HuH-7 (cell line): ENCODE measurements at places on chromosomes 4 and X.

DNA sequence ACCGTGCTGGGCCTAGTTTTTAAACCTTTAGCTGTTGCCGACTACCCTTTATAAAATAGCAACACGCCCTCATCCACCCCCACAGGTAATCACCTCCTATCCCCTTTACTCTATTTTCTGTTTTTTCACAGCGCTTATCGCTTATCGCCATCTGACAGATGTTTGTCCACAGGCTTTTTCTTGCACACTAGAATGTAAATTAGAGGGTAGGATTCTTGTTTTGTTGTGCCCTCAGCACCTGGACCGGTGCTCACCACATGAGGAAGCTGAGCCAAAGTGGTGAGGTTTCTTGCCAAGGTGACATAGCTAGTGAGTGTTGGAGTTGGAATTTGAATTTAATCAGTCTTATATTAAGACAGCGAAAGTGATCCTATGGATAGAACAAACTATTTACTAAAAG lies 2.9 kb upstream of the RBBP7 start:
- DNase-seq = no peak

- no peak for DNase-seq
Measured at GRCh38 chr4:106314960-106315359, 1.0 kb downstream of the TBCK start.

- no peak for DNase-seq
Measured at GRCh38 chrX:13128104-13128503, 83.7 kb upstream of the FAM9C start.

GRCh38 chr4:37889849-37890800 lies 759 bp upstream of the TBC1D1 start:
- DNase-seq = no peak

DNA sequence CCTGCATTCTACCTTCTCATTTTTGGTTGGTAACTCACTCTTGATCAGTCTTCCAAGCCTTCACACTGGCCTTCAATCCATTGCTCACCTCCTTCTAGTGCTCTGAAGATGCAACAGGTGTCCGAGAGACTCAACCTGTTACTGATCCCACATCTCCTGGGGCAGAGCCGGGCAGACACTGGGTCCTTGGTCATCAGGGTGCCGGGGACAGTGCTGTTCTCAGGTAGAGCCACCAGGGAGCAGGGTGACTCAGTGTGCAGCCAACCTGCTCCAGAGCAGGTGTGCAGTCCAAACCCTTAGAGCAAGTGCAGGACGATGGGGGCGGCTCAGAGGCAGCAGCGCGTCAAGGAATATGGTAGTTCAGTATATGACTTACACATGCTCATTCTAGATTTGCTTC lies 188.4 kb downstream of the DHX15 start:
- peak; percentile 34 for DNase-seq

GRCh38 chrX:111823703-111824102 lies 52.3 kb upstream of the TRPC5OS start:
- DNase-seq = no peak

GRCh38 chr4:185837415-185838103 lies 25.6 kb upstream of the SORBS2 start:
- no peak for DNase-seq

- no peak for DNase-seq
Measured at GRCh38 chr4:41741354-41741753, 7.2 kb downstream of the PHOX2B start.

GRCh38 chr4:23567338-23567737 lies 322.5 kb downstream of the PPARGC1A start:
- DNase-seq = no peak

- no peak for DNase-seq
Measured at GRCh38 chr4:97656044-97656720, 487.1 kb downstream of the STPG2 start.

DNA sequence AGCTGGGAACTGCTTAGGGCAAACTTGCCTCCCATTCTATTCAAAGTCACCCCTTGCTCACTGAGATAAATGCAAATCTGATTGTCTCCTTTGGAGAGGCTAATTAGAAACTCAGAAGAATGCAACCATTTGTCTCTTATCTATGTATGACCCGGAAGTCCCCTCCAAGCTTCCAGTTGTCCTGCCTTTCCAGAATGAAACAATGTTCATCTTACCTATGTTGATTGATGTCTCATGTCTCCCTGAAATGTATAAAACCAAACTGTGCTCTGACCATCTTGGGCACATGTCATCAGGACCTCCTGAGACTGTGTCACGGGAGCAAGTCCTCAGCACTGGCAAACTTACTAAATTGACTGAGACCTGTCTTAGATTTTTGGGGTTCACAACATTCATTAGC lies 37.1 kb upstream of the TMPRSS11E start:
- no peak for DNase-seq
